ENCODE measurements at places on chromosomes 12 and 14.

- DNase-seq = no peak
Observed at GRCh38 chr12:2650261-2651067, 144.3 kb upstream of the FKBP4 start.

- no peak for DNase-seq
Observed at GRCh38 chr14:83568141-83568540, 1961.8 kb upstream of the FLRT2 start.

GRCh38 chr12:64625243-64626077 is 15.2 kb downstream of the RASSF3 start:
- peak; percentile 58 for DNase-seq

DNA sequence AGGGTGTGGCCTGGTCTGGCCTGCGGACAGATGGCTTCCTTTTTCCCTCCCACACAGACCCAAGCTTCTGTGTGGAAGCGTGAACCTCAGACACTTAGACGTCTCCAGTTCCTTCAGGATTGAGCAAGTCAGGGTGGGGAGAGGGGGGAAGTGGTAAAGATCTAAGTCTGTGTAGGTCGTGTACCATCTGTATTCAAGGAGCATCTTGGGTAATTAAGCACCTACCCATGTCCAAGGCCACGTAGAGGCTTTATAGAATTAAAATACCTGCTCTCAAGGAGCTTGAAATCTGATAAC is 1.7 kb downstream of the AVIL start:
- DNase-seq = no peak

DNA sequence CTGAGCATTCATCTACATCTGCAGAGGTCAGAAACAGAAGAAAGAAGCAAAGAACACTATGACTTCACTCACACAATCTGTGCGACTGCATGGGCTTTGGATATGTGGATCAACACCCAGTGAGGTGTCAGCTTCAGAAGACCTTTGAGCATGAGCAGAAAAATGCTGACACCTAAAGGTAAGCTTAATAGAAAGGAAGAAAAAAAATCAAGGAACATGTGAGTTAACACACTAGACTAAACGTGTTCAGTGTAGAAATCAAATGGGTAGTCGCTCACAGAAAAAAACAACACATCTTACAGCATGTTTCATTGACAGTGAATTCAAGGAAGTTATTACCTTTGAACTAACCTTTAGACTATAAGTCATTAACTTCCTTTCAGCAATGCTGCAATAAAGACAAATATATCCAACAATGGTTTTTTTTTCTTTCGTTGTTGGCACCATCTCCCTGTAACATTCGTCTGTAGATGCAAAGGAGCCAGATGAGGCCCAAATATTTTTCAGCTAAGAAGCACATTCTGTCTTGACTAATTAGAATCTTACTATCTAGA is 30.9 kb downstream of the RTRAF start:
- DNase-seq = no peak

- DNase-seq = no peak
Observed at GRCh38 chr14:54681811-54682261, 114.9 kb downstream of the SAMD4A start.

GRCh38 chr12:9391815-9392214 is 183.6 kb upstream of the PZP start:
- DNase-seq = no peak

- no peak for DNase-seq
Observed at GRCh38 chr12:92146497-92147224, 1.0 kb upstream of the BTG1 start.

DNA sequence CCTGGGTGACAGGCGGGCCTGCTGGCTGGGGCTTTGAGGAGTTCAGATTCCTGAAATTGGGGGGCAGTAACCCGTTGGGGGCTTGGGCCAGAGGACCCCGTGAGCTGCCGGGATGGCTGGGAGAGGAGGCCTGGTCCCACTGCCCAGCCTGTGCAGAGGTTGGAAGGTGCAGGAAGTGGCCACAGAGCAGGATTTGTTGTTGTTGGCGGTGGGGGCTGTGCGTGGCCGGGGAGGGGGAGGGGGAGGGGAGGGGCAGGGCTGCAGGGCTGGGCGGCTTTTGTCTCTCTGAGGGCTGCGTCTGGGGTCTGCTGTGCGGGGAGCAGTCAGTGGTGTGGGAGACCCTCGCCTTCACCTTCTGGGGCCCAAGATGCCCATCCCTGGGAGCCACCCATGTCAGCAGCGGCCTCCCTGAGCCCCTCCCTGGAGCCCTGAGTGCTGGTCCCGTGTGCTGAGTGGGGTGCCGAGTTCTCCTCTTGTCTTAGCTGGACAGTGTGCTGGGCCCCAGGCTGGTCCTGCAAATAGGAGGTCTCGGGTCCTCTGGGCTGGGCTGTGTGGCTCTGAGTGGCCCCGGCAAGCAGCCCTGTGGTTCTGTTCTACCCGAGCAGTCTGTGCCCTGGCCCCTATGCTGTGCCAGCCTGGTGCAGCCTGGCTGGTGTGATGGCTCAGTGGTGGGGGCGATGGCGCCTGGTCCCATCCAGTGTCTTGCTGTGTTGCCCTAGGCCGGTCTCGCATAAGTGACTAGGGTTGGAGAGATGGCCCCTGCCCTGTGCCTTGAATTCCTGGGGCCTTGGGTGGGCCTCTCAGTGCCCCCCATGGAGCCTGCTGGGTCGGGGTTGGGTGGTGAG is 10.3 kb downstream of the KIF26A start:
- DNase-seq = no peak

DNA sequence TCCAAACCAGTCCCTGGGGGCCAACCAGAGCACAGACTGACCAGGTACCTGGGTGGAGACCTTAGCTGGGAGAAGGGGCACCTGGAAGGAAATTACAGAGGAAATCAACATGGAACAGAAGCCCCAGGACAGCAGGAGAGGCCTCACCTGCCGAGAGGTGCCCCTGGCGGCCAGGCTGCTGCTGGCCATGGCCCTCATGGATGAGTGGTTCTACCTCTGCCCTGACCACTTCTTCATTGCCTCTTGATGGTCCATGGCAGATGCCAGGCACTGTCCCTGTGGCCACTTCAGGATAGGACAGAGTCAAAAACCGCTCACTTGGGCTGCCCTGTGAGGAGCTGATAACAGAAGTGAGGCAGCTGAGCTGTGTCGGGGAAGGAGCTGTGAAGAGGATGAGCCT is 73.1 kb upstream of the GNG2 start:
- DNase-seq = no peak

DNA sequence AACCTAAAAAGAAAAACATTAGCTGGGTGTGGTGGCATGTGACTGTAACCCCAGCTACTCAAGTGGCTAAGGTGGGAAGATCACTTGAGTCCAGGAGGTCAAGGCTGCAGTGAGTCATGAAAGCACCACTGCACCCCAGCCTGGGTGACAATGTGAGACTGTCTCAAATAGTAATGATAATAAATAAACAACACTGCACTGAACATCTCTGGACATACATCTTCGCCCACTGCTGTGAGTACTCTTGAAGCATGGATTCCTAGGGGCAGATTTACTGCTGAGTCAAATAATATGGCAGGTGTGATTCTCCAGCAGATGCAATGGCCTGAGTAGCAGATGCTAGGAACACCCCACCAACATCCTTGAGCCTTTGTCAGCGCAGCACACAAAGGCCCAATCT is 23.6 kb downstream of the ABCB9 start:
- DNase-seq = no peak

DNA sequence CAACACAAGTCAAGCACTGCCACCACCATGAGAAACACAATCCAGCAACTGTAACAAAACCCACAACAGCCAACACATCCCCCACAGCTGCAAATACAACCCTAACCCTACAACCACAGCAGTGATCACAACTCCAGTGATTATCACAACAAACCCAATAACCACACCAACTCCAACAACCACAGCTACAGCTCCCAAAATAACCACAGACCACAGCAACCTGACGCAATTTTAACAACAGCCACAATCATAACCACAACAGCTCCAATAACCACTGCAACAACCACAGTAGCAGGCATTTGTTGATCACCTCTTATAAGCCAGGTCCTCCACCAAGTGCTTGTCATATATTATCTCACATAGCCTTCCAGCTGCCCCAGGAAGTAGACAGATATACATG is 42.2 kb upstream of the FAM181A start:
- DNase-seq = no peak

DNA sequence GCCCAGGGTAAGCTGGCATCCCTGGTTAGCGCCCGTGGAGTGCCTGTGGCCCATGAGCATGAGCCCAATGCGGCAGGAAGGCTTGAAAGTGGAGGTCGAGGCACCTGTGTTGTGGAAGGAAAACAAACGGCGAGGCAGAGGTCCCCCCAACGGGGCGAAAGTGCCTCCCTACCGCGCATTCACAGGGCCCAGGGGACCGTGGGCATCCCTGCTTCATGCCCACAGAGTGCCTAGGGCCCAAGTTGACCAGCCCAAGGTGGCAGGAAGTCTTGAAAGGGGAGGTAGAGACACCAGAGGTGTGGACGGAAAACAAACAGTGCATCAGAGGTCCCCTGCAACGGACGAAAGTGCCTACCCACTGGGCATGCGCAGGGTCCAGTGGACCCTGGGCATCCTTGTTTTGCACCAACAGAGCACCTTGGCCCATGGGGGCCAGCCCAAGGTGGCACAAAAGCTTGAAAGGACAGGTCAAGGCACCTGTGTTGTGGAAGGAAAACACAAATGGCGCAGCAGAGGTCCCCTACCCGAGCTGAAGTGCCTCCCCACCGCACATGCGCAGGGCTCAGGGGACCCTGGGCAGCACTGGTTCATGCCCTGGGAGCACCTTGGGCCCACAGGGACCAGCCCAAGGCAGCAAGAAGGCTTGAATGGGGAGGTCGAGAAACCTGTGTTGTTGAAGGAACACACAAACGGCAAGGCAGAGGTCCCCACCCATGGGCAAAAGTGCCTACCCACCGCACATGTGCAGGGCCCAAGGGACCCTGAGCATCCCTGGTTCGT is 377.5 kb downstream of the ALG10 start:
- DNase-seq = peak; percentile 1

DNA sequence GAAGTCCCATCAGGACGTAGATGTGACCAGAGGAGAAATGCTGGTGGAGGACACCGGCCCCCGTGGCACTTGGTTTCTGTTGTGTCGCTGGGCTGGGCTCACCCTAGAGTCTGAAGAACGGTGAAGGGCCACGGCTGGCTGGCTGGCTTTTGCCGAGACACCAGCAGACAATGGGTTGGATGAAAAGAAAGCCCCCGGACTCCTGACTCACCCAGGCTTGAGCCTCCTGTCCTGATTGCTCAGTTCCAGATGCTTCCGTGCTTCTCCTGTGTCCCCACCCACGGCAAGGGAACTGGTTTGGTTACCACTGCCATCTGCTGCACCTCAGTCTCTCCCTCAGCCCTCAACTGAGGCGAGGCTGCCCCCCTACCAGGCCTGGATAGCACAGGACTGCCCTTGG is 10.4 kb upstream of the ENDOU start:
- no peak for DNase-seq

DNA sequence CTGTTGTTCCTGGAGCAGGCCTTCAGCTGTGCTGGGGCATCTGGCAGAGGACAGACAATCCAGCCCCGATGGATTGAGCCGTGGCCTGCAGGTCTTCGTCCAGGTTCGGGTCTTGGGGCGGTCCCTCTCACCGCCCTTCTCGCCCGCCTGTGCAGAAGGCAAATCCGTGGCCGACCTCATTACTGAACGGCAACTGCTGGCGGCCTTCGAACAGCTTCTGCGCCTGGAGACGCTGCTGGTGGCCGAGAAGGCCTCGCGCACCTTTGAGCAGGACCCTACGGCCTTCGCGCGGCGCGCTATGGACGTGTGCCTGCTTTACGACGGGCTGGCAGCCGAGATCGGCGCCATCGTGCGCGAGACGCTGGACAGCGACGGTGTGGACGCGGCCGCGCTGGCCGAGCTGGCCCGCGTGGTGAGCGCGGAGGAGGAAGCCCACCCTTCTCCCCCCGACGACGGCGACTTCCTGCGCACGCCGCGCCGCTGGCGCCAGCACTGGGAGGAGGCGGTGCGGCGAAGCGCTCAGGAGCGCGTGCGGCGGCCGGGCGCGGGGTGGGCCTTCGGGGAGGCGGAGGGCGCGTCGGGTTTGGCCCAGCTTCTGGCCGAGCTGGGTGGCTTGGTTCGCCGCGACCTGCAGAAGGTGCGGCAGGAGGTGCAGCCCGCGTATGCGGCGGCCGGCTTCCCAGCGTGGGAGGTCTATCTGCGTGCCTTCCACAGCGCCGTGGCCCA is 7.6 kb downstream of the EXOC3L4 start:
- DNase-seq = no peak

DNA sequence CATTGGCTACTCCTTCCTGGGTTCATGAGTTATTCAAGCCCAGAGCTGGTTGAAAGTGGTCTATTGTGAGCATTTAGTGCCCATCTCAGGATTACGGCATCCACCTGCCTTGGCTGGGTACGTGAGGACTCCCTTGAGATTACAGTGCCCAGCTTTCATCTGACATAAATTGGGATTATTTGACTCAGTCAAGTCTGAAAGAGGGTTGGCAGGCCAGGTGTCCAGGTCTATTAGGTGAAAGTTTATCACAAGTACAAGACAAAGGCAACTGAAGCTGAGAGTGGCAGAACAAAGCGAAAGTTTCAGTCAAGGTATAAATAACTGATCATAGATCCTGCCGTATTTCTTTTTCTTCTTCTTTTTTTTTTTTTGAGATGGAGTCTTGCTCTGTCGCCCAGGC is 84.6 kb upstream of the ATF7IP start:
- no peak for DNase-seq

DNA sequence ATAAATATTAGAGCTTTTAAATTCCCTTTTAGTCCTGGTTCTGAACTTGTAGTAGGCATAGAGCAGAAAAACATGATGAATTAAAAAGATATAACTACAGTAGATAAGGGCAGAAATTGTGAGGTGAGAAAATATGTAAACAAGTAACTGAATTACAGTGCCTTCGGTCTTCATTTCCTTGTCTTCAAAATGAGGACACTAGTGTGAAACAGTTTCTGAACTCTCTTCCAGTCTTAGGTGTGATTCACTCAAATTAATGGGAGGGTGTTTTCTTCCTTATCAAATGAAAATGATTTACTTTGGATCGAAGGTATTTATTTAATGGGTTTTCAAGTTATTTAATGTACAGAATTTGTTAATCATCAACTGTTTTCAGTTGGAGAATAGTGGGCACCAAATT is 1.5 kb downstream of the FGD4 start:
- DNase-seq = no peak

DNA sequence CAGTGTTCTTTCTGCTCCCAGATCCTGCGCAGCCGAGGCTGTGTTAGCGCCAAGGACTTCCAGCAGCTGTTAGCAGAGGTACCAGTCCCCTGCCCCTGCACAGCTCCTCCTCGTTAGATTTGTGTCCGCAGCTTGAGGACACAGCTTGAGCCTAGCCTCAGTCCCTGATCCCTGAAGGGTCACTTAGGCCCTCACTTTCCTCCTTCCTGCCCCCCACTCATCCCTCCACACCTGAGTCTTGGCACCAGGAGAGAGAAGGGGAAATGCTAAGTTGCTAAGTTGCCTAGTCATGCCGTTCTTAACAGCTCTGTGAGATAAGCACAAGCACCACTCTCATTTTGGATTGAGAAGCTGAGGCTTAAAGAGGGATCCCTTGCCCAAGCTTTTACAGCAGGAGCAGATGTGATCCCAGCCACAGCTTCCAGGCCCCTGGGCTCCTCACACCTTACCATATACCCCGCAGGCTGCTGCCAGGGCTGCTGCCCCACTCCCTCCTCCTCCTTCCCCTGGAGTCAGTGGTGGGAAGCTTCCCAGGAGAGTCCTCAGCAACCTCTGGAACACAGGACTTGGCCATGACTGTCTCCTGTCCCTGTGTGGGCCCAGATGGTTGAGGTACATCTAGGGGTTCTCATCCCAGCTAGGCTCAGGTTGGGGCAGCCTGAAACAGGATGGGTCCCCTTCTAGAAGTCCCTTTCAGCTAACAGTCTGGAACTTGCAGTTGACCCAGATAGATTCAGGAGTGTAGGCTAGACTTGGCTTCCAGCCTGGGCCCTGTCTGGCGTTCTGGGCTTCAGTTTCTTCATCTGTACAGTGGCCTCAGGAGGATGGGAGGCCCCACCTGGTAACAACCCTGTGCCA is 975 bp downstream of the OGFOD2 start:
- no peak for DNase-seq

All from activated CD4-positive, alpha-beta T cell treated with anti-CD3 and anti-CD28 coated beads for 36 hours (primary cell).